Stimulated activated CD4-positive, alpha-beta T cell treated with anti-CD3 and anti-CD28 coated beads, Interleukin-4, amount 100 ng/mL, for 48 hours (primary cell): ENCODE measurements at places on chromosomes 13 and 19.

- DNase-seq, result no peak
Measured at GRCh38 chr13:30153545-30154426, 153.6 kb downstream of the KATNAL1 start.

DNA sequence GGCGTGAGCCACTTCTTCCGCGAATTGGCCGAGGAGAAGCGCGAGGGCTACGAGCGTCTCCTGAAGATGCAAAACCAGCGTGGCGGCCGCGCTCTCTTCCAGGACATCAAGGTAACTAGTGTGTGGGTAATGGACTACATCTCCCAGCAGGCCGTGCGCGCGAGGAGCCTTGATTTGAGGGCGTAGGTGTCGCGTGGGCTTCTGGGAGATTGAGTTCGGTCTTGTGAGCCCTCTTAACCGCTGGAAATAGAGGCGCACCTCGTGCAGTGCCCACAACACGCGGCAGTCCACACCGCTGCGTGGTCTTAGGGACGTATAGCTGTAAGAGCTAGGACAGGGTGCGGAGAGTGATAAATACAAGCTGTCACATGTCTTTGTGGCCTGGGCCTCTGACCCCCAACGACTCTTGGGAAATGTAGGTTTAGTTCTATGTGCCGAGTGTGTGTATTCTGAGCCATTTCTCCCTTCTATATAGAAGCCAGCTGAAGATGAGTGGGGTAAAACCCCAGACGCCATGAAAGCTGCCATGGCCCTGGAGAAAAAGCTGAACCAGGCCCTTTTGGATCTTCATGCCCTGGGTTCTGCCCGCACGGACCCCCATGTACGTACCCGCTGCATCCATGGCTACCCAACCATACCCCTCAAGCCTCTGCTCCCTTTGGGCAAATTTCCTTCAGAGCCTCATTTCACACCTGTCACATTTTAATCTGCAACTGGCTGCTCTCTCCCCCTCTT, 864 bp downstream of the FTL start:
- DNase-seq, result peak; percentile 88

DNA sequence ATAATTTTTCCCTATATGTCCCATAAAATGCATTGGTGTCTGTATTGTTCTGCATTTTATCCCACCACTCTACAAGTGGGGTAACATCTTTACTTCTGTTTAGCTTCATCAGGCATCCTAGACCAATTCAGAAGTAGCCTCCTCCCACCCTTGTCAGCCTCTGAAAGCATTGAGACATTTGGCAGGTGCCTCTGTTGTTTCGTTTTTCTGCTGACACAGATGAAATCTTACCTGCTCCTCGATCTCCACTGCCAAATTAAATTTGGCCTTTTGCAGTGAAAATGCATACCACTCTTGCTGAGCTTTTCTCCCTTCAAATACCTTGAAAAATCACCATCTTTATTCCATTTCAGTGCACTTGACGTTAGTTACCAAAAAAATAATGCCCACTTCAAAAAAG, 83.5 kb upstream of the STARD13 start:
- DNase-seq, result no peak

DNA sequence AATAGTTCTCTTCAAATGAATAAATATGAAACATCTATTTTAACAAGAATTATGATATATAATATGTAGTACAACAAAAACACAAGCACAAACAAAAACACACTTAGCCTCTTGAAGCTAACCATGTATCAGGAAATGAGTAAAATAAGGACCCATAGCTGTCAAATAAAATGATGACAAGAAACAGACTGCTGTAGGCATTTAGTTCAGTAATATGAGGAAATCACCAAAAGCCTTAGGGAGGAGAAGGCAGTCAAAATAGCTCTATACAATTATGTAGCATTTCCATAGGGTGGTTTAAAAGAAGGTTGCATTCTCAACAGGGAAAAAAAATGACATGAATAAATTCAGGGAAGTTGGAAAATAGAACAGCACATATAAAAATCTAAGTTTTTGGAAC, 163.4 kb downstream of the PCDH20 start:
- DNase-seq, result no peak

GRCh38 chr19:14496834-14497227, 904 bp upstream of the GIPC1 start:
- DNase-seq, result no peak

DNA sequence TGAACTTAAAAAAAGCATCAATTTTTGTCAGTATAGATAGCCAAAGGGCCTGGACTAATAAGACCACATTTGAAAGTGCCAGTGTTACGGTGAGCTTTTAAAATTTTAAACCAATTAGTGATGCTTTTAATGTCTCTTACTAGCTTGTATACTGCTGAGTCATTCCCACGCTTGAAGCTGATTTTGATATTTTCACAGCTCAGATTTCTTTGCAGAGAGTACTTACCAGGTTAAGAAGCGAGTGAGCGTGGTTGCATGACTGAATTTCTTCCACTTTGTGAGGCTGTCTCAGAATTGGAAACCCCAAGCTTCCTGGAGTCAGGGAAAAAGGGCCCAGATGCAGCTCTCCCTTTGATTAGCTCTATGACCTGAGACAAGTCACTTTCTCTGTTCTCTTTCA, 74.5 kb upstream of the NBEA start:
- DNase-seq, result no peak

- DNase-seq, result no peak
Measured at GRCh38 chr13:33053397-33054066, 37.3 kb downstream of the KL start.

DNA sequence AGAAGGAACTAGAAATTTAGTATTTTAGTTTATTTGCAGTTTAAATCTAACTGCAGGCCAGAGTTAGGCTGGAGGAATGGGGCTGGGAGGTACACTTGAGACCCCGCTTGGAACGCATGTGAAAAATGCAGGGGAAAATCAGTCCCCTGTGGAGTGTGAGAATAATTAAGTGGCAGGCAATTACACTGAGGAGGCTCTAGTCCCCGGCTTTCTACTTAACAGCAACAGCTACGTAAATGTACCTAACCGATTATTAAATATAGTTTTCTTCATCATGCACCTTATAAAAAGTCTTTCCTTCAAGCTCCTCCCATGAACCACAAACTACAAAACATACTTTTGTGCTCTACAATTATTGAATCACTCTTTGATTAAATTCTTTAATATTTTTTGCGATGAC, 804 bp downstream of the ZNF708 start:
- no peak for DNase-seq

- DNase-seq, result peak; percentile 59
Measured at GRCh38 chr19:19185853-19186740, 5.9 kb downstream of the BORCS8 start.

- DNase-seq, result no peak
Measured at GRCh38 chr13:26919732-26920131, 159.1 kb upstream of the GPR12 start.

GRCh38 chr13:106212386-106213010, 323.0 kb downstream of the EFNB2 start:
- no peak for DNase-seq

GRCh38 chr19:876089-876488, 16.6 kb downstream of the CFD start:
- DNase-seq, result no peak
